Activated CD8-positive, alpha-beta T cell treated with anti-CD3 and anti-CD28 coated beads, Interleukin-2, amount 10 ng/mL, durations not matched to agents 7 days and 5 days (primary cell): ENCODE measurements at places on chromosomes 4 and X. TPM values are rescaled to one million over a fixed set of nuclear protein-coding genes. Genes with fewer than 3 reads are reported as not detected.

- no peaks in the 10 kb centered on the region for H3K4me1 ChIP-seq
- H3K27me3 ChIP-seq, result peaks cover 2% of the 10 kb centered on the region
- H3K27ac ChIP-seq, result no peak overlapping the region
- no peaks in the 10 kb centered on the region for H3K36me3 ChIP-seq
- no peak overlapping the region for H3K4me3 ChIP-seq
- no peak for DNase-seq
These were observed 11.2 kb upstream of the KDR start for GRCh38 chr4:55136634-55137033.

The AMBN gene
- total RNA-seq, result not detected

- no peak overlapping the region for H3K4me3 ChIP-seq
- H3K4me1 ChIP-seq, result no peaks in the 10 kb centered on the region
- H3K27me3 ChIP-seq, result no peaks in the 10 kb centered on the region
- peaks cover 1% of the 10 kb centered on the region for H3K36me3 ChIP-seq
These were observed 55.2 kb downstream of the TRMT44 start for GRCh38 chr4:8495803-8496202.

The STPG2 gene
- total RNA-seq, result not detected

DNA sequence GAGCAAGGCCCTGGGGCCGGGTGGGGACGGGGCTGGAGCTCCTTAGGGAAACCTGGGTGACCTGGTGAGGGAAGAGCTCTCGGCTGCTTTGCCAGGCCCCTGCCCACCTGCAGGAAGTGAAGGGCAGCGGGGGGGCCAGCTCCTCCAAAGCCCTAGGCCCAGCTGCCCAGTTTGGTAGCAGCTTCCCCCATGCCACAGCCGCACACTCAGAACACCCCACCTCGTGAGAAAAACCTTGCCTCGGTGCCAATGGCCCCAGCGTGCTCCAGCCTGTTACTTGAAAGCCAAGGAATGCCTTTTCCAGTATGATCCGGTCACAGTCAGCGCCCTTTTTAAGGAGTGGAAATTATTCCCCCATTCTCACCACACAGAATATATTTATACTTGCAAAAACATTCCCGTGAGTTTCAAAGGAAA lies 38.3 kb downstream of the ACOX3 start:
- no peaks in the 10 kb centered on the region for H3K4me1 ChIP-seq
- H3K4me3 ChIP-seq, result no peak overlapping the region
- no peaks in the 10 kb centered on the region for H3K36me3 ChIP-seq
- no peak for DNase-seq
- H3K27me3 ChIP-seq, result no peaks in the 10 kb centered on the region

GRCh38 chrX:79176028-79176427 lies 31.5 kb downstream of the GPR174 start:
- H3K4me3 ChIP-seq, result peak overlapping the region; percentile 36
- H3K36me3 ChIP-seq, result peaks cover 62% of the 10 kb centered on the region
- H3K4me1 ChIP-seq, result peaks cover 82% of the 10 kb centered on the region
- peak overlapping the region; percentile 79 for H3K27ac ChIP-seq

GRCh38 chr4:2942532-2943363 lies 20.5 kb downstream of the NOP14 start:
- H3K27me3 ChIP-seq, result no peaks in the 10 kb centered on the region
- DNase-seq, result no peak
- peak overlapping the region; percentile 84 for H3K27ac ChIP-seq
- H3K4me1 ChIP-seq, result peaks cover 38% of the 10 kb centered on the region
- peaks cover 70% of the 10 kb centered on the region for H3K36me3 ChIP-seq
- H3K4me3 ChIP-seq, result peak overlapping the region; percentile 15

DNA sequence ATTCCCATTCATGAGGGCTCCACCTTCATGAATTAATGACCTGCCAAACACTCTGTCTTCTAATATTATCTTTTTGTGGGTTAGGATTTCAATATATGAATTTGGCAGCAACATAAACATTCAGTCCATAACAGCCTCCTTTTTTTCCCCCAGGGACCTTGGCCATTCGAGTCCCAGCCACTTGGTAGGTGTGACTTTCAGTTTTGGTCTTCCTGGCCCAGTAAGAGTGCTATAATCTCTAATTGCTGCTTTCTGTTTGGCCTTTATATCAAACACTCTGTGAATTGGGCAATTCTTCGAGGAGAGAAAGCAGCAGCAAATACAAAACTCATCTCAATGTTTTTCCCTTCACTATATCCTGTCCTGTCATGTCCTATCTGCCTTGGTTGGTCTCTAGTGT lies 12.4 kb upstream of the RADX start:
- DNase-seq, result no peak
- no peaks in the 10 kb centered on the region for H3K4me1 ChIP-seq
- H3K27ac ChIP-seq, result no peak overlapping the region
- no peak overlapping the region for H3K4me3 ChIP-seq
- H3K36me3 ChIP-seq, result no peaks in the 10 kb centered on the region

DNA sequence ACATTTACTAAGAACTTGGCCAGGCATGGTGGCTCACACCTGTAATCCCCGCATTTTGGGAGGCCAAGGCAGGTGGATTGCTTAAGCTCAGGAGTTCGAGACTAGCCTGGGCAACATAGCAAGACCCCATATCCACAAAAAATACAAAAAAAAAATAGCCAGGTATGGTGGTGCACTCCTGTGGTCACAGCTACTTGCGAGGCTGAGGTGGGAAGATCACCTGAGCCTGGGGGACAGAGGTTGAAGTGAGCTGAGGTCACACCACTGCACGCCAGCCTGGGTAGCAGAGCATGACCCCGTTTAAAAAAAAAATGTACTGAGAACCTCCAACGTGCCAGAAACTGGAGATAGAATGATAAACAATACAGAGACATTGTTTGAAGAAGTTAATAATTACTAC lies 8.0 kb downstream of the OPRPN start:
- H3K27me3 ChIP-seq, result no peaks in the 10 kb centered on the region
- H3K27ac ChIP-seq, result no peak overlapping the region
- H3K36me3 ChIP-seq, result no peaks in the 10 kb centered on the region
- H3K4me3 ChIP-seq, result no peak overlapping the region
- no peak for DNase-seq

DNA sequence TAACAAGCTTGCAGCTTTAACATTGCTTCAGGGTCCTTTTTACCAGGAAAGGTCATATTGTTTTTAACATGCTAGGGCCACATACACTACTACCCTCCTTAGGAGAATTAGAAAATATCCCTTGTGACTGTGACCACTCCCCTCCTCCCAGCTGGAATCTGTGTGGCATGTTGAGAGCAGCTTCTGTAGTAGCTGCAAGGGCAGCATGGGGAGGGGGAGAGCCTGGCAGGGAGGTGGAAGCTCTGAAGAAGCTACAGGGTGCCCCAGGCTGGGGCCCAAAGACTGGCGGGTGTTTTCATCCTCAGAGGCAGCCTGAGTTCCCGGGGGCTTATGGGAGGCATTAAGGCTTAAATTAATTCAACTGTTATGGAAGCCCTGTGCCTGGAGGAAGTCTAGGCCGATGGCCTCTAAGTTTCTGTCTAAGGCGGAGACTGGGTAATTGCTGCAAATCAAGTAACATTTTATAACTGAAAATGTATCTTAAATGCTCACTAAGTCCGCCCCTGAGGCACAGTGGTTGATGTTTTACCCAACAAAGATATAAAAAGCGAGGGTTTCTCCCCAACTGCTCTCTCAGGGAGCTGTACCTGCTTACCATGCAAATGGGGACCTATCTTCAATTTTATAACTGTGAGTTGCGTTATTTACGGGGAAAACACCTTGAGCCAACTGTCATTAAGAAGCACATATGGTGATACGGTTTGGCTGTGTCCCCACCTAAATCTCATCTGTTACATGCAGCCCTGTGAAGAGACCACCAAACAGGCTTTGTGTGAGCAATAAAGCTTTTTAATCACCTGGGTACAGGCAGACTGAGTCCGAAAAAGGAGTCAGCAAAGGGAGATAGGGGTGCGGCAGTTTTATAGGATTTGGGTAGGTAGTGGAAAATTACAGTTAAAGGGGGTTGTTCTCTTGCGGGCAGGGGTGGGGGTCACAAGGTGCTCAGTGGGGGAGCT lies 37.4 kb upstream of the STS start:
- peaks cover 19% of the 10 kb centered on the region for H3K36me3 ChIP-seq
- peak overlapping the region; percentile 74 for H3K27ac ChIP-seq
- peaks cover 22% of the 10 kb centered on the region for H3K4me1 ChIP-seq
- DNase-seq, result no peak
- H3K4me3 ChIP-seq, result no peak overlapping the region
- no peaks in the 10 kb centered on the region for H3K27me3 ChIP-seq

- H3K27ac ChIP-seq, result no peak overlapping the region
- no peaks in the 10 kb centered on the region for H3K27me3 ChIP-seq
- H3K4me3 ChIP-seq, result no peak overlapping the region
- H3K4me1 ChIP-seq, result no peaks in the 10 kb centered on the region
- no peak for DNase-seq
These were observed 841.6 kb downstream of the RAPGEF2 start for GRCh38 chr4:159944477-159944876.

The CCDC110 gene
- not detected for total RNA-seq

- no peak overlapping the region for H3K4me3 ChIP-seq
- peaks cover 4% of the 10 kb centered on the region for H3K27me3 ChIP-seq
- no peak for DNase-seq
- H3K4me1 ChIP-seq, result peaks cover 3% of the 10 kb centered on the region
- no peak overlapping the region for H3K27ac ChIP-seq
These were observed 154.4 kb upstream of the NOCT start for GRCh38 chr4:138861135-138861534.

GRCh38 chr4:82423245-82424054 lies 6.8 kb downstream of the HNRNPDL start:
- no peak for DNase-seq
- peaks cover 48% of the 10 kb centered on the region for H3K4me1 ChIP-seq
- no peak overlapping the region for H3K27ac ChIP-seq
- H3K27me3 ChIP-seq, result peaks cover 5% of the 10 kb centered on the region
- H3K36me3 ChIP-seq, result peaks cover 68% of the 10 kb centered on the region

GRCh38 chrX:16836371-16836770 lies 33.8 kb downstream of the RBBP7 start:
- H3K36me3 ChIP-seq, result peaks cover 26% of the 10 kb centered on the region
- no peak overlapping the region for H3K4me3 ChIP-seq
- DNase-seq, result no peak
- H3K27me3 ChIP-seq, result no peaks in the 10 kb centered on the region

- no peaks in the 10 kb centered on the region for H3K4me1 ChIP-seq
- no peaks in the 10 kb centered on the region for H3K27me3 ChIP-seq
- DNase-seq, result no peak
- no peaks in the 10 kb centered on the region for H3K36me3 ChIP-seq
- no peak overlapping the region for H3K4me3 ChIP-seq
- H3K27ac ChIP-seq, result no peak overlapping the region
These were observed 580.9 kb upstream of the ZFP42 start for GRCh38 chr4:187414716-187415115.

The LRAT gene
- total RNA-seq, result not detected

DNA sequence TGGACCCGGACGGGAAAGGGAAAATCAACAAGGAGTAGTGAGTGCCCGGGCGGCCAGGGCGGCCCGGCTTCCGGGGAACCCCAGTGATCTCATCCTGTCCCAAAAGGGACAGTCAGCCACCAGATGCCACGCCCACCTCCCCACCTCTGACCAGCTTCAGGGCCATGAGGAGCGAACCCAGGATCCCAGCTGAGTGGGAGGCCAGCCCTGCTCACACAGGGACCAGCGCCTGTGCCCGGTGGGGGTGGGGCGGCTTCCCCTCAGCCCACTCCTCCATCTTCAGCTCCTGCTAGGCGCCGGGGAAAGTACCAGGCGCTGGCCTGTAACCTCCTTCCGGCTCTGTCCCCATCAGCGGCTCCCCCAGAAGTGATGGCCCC lies 6.2 kb downstream of the MYL5 start:
- peak overlapping the region; percentile 74 for H3K27ac ChIP-seq
- H3K27me3 ChIP-seq, result no peaks in the 10 kb centered on the region
- DNase-seq, result no peak
- H3K4me3 ChIP-seq, result peak overlapping the region; percentile 64
- H3K4me1 ChIP-seq, result peaks cover 22% of the 10 kb centered on the region

The TLR8 gene
- total RNA-seq, result not detected

The FDCSP gene
- not detected for total RNA-seq

DNA sequence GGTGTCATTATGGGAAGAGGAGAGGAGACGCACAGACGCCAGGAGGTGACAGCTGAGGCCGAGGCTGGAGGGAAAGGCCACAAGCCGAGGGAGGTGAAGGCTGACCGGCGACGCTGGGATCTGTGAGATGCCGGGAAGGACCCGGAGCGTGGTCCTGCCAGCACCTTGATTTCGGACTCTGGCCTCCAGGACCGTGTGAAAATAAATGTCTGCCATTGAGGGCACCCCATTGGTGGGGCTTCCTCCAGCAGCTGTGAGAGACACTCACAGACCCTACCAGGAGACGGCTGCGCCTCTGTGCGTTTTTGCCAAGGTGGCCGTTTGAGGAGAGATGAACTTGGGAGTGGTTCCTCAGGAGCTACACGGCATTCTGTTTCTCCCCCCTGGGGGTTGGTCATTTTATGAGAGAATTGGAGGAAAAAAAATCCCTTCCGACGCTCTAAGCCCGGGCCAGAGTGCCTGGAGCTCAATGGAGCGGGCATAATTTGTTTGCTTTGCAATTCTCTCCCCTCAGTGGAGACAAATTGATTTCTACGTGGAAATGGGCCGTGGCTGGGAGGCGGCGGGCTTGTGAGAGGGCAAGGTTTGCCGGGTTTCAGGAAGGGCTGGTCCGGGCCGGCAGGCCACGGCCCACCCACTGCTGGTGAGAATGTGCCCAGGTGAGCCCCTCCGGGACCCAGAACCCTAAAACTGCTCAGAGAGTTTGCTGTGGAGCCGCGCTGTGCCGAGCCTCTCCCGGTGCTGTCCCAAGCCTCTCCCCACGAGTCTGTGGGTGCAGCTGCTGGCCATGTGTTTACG lies 53.9 kb downstream of the CPZ start:
- H3K36me3 ChIP-seq, result no peaks in the 10 kb centered on the region
- no peaks in the 10 kb centered on the region for H3K4me1 ChIP-seq
- no peak overlapping the region for H3K27ac ChIP-seq
- no peak overlapping the region for H3K4me3 ChIP-seq

The FRMPD3 gene
- 0.05 TPM for total RNA-seq

The SLC4A4 gene
- total RNA-seq, result 5.3 TPM

The ARMCX4 gene
- total RNA-seq, result 1.5 TPM

DNA sequence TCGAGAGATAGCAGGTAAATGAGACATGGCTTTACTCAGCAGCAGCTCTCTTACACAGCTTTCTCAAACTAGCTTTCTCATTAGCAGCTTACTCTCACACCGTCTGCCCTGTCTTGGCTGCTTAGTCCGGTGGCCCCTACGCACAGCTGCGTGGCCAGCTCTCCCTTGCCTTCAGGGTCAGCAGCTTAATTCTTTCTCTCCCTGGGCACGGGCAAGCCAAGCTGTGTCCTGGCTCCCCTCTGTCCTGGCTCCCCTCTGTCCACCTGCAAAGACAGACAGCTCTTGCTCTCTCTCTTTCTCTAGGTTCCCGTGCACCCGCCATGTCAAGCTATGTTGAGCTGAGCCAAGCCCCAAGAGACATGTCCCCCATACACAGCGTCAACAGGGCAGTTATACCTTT lies 39.4 kb downstream of the ZNF185 start:
- H3K4me3 ChIP-seq, result no peak overlapping the region
- DNase-seq, result no peak
- peaks cover 11% of the 10 kb centered on the region for H3K4me1 ChIP-seq
- no peaks in the 10 kb centered on the region for H3K27me3 ChIP-seq
- no peak overlapping the region for H3K27ac ChIP-seq
